Muscle of arm (tissue), 14 donors: ENCODE measurements at places on chromosomes 3 and 15.

- DNase-seq = no peak
Measured at GRCh38 chr3:55899887-55900286, 412.8 kb upstream of the WNT5A start.

DNA sequence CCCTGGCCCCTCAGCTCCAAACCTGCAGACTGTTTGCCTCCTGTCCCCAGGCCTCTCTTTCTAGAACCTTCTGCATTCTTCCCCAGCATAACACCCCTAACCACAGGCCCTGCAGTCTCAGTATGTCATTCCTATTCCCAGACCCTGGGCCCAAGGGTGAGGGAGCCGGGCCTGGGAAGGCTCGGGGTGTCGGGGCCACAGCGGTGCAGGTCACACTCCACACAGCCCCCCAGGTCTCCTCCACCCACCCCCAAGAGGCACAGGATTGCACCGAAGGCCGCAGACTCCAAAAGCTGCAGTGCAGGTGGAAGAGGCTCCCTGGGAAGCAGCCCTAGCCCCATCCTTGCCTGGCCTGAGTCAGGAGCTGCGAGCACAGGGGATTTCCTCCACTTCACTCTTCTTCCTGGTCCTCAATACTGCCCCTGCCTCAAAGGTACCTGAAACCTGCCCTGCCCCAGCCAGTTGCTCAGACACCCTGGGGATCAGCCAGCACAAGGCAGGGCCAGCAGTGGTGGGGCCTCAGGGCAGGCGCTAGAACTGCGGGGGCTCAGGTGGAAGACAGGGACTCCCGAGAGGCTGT lies 31.1 kb downstream of the TNK2 start:
- no peak for DNase-seq

DNA sequence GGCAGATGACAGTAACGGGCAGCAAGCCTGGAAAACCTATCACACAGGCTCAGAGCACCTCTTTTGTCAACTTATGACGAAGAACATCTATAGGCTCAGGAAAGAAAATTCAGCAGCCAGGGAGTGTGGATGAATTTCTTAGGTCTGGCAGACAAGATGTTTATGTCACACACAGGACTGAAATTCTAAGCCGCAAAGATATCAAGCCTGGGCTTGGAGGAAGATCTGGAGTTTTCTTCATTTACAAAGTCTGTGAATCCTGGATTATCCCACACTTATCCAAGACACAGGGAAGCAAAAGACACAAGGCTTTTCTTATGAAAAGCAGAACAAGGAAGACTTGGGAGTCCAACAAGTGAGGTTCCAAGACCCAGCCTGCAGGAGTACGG lies 23.4 kb upstream of the CHCHD6 start:
- DNase-seq = no peak

- no peak for DNase-seq
Measured at GRCh38 chr15:50377867-50378751, 23.1 kb upstream of the GABPB1 start.

- no peak for DNase-seq
Measured at GRCh38 chr15:24857763-24858162, 97.0 kb upstream of the SNRPN start.

DNA sequence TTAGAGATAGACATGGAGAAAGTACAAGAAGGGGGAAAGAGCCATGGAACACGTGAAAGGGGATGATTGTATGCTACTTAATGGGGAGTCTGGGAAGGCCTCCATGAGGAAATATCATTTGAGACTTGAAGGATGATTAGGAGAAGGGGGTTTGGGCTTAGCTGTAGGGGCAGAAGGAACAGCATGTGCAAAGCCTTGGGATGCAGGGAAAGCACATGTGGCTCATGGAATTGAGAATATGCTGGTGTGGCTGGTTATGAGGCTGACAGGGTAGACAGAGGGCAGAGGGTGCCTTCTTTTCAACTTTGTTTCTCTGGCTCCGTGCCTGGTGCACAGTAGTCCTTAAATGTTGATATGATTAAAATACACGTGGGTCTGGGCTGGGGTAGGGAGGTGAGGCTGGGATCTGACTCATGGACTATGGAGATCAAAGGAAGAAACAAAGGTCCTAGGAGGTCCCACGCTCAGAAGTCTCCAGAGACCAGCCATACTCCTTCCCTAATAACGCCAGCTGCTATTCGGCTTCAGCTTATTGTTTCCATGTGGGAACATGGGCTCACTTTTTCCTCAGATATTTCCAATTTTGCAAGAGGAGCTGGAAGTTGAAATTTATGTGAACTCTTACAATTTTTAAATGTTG lies 1.1 kb downstream of the GTF2E1 start:
- DNase-seq = no peak

- DNase-seq = no peak
Measured at GRCh38 chr3:186989429-186989828, 59.1 kb downstream of the ST6GAL1 start.

GRCh38 chr15:89728254-89728653 lies 22.8 kb downstream of the MESP1 start:
- no peak for DNase-seq

DNA sequence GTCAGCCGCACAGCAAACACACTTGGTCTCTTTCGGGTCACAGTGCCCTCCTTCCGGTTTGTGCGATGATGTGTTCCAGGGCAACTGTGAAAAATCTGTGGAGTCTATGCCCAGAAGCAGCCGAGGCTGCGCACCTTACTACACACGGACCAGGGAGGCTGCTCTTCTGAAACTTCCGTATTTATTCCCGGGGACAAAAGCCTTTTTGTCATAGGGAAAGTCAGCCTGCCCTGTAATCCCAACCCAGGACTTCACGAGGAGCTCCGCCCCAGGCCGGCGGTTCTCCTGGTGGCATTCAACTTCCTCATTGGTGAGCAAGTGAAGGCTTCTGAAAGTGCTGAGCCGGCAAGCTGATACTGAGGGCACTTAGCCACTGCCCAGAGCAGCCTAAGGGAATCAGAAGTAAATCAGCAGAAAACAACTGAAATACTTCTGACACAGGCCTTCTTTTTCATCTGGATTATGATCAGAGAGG lies 126.5 kb downstream of the FMN1 start:
- no peak for DNase-seq

DNA sequence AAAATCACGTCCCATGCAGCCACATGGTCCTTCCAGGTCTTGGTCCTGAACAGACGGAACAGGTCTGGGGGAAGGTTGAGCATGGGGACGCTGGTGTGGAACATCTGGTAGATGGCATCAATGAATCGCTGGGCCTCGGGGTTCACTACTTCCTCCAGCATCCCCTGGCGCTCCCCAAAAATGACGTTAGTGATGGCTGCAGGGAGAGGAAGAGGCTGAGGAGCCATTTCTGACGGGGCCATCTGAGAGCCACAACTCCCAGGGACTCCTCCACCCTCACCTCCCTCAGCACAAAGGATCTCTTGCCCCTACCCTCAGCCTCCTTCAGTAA lies 23.7 kb downstream of the CYP11A1 start:
- DNase-seq = no peak

DNA sequence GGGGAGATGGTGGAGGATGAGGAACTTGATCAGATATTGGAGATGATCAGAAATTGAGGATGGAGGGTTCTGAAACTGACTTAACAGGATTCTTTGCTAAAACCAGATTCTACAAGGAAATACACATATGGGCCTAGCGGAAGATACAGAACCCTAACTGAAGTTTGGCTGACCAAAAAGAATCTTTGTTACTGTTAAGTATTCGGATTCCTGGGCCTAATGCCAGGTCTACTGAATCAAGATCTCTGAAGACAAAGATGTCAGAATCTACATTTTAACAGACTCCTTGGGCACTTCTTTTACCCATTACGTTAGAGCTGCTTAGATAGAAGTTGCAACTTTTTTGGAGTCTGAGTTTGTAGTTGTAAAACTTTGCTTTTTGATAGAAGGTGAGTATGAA lies 137.7 kb downstream of the FNDC3B start:
- no peak for DNase-seq

DNA sequence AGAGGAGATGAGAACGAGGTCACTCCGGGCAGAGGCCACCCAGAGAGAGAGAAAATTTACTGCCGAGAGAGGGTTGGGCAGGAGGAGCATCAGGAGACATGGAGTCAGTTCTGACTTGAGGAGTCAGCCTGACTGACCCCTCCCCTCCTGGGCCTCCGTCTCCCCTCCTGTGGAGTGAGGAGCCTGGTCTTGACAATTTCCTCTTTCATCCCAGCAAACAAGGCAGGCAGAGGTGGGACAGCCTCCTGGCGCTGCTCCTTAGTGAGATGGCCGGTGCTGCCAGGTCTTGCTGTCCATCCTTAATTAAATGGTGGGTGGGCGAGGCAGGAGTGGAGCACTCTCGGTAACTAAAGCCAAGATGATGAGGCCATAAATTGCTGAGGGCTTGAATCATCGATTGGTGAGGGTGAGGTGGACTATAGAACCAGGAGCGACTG lies 60.6 kb downstream of the CYP11A1 start:
- DNase-seq = no peak
